NCI-H82 (cell line): ENCODE measurements at places on chromosomes 11 and 22.
A peak's percentile ranks its signal among the peaks of the same experiment; 100 is the strongest.

GRCh38 chr22:44256556-44257485 is 55.9 kb downstream of the SHISAL1 start:
- no peak for DNase-seq

GRCh38 chr11:97022955-97023354 is 633.1 kb downstream of the JRKL start:
- DNase-seq: no peak

- DNase-seq: no peak
Measured at GRCh38 chr11:117378976-117379865, 51.6 kb downstream of the CEP164 start.

- peak; percentile 59 for DNase-seq
Measured at GRCh38 chr11:131371791-131372104, 1.3 kb downstream of the NTM start.

DNA sequence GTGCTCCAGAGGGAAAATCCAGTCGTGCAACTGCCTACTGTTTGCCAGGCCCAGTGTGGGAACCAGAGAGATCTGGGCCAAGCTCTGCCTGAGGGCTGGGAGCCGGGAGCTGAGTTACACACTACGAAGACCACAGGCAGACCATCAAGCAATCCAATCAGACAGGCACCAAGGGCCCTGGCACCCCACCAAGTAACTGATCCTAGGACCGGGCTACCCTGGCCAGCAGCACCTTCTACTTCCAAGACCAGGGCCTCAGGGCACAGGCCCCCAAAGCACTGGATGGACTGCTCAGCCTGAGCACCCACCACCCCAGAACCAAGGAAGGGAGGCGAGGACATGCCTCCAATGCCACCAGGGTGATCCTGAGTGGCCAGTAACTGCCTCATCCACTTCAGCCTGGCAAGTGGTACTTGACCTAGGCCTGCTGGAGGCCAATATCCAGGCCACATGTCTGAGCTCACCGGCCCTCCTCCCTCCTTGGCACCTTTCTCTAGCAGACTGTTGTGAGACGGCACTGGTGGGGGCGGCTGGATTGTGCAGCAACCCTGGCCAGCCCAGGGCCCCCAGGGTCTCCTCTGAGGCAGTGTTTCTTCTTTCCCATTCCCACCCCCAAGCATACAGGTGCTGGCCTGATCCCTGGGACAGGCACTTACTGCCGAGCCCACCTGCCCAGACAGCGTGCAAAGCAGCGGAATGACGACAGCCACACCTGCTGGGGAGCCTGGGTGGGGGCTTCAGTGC is 20.7 kb upstream of the ARFGAP3 start:
- no peak for DNase-seq

GRCh38 chr11:75571625-75572024 is 9.6 kb downstream of the SERPINH1 start:
- DNase-seq: no peak

DNA sequence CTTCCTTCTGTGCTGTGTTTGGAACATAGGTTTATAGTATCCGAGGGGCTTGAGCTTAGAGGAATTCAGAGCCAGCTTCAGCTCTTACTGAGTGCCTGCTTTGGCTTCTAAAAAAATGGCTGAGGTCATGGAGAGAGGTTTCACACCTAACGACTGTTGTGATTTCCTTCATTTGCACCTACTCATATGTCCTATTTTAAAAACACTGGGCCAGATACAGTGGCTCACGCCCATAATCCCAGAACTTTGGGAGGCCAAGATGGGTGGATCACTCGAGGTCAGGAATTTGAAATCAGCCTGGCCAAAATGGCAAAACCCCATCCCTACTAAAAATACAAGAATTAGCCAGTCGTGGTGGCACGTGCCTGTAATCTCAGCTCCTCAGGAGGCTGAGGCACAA is 38.3 kb upstream of the SYT13 start:
- DNase-seq: no peak

- DNase-seq: no peak
Measured at GRCh38 chr22:39150848-39151215, 1.6 kb downstream of the CBX7 start.

- DNase-seq: no peak
Measured at GRCh38 chr11:19842505-19842904, 129.9 kb downstream of the NAV2 start.

DNA sequence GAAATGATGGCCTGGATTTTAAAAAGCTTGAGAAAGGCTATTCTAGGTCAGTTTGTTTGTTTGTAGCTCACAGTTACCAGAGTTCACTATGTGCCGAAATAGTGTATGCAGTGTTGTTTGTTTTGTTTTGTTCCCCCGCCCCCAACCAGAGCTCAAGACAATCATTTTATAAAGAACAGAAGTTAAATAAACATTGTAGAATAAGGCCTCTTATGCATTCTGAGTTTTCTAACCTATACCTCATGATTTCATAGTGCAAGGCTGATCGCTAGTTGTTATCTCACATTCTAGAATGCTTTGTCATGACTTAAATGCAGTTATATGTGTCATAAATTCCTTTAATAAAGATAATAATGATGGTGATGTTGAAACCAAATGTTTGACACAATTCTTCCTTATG is 7.8 kb downstream of the KCNA4 start:
- no peak for DNase-seq

GRCh38 chr22:47963660-47964059 is 1201.2 kb downstream of the TBC1D22A start:
- DNase-seq: no peak

DNA sequence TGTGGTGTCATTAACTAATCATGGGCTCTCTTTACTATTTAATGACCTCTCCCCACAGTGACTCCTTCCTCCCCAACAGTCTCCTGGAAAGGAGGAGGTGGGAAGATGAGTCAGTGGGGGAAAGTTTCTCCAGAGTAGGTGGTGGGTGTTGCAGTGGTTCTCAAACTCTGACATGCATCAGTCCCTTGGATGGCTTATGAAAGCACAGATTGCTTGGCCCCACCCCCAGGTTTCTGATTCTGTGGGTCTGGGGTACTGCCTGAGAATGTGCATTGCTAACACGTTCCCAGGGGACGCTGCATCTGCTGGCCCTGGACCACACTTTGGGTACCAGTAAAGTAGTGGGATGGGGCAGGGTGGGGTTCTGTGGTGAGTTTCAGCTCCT is 9.8 kb downstream of the CD82 start:
- DNase-seq: no peak

DNA sequence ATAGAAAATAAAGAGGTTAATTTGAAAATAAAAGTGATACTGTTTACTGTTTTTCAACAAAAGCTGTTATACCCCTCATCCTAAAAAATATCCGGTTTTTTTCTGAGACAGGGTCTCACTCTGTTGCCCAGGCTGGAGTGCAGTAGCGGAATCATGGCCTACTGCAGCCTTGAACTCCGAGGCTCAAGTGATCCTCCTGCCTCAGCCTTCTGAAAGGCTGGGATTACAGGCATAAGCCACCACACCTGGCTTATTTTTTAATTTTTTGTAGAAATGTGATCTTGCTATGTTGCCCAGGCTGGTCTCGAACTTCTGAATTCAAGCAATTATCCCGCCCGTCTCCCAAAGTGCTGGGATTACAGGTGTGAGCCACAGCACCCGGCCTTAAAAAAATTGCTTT is 35.7 kb downstream of the ALG9 start:
- DNase-seq: no peak

GRCh38 chr11:134510233-134511040 is 98.4 kb upstream of the B3GAT1 start:
- DNase-seq: no peak

DNA sequence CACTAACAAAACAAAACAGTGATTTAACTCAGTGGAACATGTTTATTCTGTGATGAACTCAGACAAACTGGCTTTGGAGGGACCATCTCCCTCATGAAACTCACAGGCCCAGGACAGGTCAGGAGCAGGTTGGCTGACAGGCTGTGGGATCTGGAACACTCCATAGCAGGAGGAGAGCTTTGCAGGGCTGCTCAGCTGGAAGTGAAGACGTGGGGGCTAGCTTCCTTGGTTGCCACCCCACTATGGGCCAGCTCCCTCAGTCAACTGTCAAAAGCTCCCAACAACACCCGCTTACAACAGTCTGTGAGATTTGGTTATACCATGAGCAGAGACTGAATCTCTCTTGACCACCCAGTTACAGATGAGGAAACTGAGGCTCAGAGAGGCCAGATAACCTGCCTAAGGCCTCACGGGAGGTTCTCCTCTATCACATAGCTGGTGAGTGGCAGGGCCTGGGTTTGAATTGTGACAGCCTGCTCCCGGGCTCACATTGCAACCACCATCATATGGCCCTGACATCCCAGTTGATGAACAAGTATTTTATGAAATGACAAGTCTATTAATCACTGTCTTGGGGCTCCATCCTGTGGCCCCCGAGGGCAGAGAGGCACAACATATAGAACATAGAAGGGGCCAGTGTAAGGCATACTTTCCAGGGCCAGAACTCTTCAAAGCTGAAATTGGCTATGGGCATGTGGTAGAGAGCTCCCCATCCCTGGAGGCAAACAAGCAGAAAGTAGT is 473.4 kb downstream of the MN1 start:
- DNase-seq: no peak

DNA sequence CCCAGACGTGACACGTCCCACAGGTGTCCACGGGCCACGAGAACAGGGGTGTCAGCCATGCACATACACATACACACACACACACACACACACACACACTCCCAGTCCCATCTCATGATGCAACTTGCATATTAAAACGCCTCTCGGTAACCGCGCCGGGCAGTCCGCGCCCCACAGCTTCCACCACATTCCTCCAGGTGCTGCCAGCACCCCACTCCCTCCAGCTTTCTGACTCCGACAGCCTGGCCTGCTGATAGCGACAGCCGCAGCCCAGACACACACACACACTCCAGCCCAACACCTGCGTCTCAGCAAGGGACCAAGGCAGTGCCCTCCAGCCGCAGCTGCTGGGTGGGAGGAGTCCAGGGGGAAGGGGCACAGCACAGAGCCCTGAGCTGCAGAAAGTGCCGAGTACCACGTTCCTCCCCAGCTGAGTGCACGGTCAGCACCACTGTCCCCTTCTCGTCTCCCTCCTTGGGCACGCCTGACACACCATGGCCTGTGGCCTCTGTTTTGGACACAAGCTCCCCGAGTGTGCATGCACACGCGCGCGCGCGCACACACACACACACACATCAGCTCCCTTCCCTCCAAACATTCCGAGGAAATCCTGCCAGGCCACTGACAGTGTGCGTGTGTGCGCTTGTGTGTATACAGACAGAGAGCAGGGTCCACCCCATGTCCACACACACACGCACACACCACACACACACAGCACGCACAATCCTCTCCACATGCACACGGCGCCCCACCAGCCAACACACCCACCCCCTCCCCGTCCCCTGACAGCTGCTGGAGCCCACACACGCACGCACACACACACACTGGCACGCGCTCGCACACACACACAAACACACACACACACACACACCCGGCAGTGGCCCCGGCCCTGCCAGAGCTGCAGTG is 1.2 kb downstream of the ELFN2 start:
- DNase-seq: peak; percentile 27

DNA sequence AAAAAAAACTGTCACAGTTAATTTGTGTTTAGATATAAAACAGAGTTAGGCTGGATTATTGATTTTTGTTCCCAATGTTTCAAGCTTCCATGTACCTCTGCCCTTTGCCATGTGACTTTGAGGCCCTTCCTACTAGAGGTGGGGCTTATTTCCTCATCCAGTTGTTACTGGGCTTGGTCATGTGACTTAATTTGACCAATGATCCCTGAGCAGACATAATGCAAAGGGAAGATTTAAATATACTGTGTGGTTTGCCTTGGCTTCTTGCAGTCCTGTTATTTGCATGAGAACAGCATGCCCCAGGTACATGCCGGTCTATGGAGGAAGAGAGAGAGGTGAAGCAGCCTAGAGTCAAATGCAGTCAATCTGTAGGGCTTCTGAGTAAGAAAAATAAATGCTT is 347.0 kb downstream of the MIAT start:
- peak; percentile 7 for DNase-seq

- no peak for DNase-seq
Measured at GRCh38 chr22:23306438-23306921, 126.2 kb downstream of the BCR start.

DNA sequence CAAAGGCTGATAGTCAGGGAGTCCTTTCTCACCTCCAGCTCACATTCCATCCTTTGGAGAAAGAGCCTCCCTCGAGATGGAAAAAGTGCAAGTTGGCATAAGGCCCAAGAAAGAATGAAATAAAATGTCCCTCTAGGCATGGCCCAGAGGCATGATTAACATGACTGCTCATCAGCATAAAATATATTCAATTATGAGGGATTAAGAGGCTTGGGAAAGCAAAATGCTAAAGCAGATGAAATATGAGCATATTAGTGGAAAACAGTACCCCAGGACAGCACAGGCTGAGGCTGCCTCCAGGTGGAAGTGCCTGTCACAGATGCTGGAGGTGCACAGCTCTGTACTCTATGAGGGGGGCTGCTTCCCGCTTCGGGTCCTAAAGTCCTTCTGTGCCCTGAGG is 347.8 kb upstream of the PLET1 start:
- DNase-seq: no peak

- no peak for DNase-seq
Measured at GRCh38 chr11:85603220-85603619, 23.9 kb downstream of the DLG2 start.

DNA sequence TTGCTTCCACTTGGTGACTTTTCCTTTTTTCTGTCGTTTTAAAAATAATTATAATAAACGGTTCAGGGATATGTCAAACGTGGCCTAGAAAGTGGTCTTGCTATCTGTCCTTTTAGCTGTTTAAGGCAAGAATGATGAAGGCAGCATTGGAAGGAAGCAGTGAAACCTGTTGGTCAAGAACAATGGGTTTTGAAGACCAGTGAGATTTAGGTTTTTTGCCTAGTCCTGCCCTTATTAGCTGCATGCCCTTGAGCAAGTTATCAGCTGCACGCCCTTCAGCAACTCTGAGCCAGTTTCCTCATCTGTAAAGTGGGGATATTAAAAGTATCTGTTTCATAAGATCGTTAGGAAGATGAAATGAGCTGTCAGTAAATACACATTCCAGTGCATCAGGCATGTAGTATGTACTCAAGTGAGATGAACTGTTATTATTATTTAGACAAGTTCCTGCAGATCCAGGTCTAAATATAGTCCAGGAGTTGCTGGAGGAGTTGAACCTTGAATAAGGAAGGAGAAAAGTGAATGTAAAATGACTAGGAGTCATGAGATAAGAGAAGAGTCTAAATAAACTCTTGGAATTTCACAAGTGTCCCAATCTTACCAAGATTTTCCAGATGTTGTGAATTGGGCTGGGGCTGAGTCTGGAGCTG is 90.8 kb upstream of the HSD17B12 start:
- no peak for DNase-seq

DNA sequence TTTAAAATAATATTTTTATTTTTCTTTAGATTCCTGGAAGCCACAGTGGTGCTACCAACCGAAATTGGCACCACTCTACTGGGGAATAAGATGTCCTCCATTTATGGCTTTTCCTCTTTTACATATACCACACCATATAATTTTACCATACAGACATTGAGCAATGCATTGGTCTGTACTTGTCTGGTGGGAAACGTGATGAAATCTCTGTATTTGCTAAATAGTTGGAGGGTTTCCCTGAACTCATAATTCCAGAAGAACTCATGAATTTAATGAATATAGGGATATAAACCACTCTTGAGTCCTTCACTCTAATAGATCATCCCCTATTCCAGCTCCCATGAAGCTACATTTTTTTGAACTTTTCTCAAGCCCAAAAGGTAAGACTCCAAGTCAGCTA is 28.0 kb upstream of the MMP13 start:
- DNase-seq: no peak
